HT-29 (cell line): ENCODE measurements at places on chromosomes 16 and 17. TPM values are rescaled to one million over a fixed set of nuclear protein-coding genes. Genes with fewer than 3 reads are reported as not detected.

- no peak for DNase-seq
Measured at GRCh38 chr16:519841-520687, 7.4 kb upstream of the CAPN15 start.

DNA sequence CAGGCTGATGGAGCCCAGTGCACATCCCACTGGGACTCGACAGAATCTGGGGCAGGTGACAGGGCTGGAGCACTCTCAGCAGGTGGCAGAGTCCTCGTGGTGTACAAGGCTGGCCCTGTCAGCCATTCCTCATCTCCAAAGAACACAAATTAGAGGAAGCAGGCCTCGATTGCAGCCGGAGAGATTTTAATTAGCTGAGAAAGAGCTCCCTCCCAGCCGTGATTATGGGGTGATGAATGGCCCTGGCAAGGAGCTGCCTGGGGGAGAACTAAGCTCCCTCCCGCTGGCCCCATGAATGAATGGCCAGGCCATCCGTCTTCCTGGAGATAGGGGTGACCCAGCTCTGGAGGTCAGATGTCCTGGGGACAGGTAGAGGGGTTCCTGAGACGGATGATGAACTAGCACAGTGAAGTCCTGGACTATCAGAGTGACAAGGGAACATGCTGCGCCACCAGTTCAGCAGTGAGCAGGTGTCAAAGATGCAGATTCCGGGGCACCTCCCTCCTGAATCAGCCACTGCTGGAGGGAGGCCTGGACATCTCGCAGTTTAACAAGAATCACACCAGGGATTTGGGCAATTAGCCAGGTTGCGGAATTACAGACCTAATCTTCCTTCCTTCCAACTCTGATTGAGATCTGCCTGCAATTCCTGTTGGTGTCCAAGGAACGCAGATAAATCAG is 35.5 kb downstream of the PIMREG start:
- no peak for DNase-seq

DNA sequence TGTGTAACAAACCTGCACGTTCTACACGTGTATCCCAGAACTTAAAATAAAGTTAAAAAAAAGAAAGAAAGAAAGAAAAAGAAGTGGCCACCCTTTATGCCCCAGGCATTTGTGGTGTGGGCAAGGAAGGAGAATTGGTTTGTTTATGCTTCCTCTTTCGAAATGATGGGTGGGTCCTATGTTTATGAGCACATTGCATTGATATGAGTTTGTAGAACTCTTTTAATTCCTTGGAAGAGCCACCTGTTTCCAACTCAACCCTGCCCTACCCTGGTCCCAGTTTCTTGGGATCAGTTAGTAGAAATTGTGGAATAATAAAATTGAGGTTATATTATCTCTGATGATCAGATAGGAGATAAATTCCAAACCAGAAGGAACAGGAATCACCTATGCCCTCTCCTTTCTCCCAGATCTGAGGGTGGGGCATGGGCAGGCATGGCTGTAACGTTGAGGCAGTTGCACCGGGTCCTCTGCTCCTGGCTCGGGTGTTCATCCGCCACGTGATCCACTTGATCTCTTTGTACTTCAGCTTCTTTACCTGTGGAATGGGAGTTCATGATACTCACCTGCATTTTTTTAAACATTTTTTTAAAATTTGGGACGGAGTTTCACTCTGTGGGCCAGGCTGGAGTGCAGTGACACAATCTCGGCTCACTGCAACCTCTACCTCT is 15.9 kb downstream of the CHAD start:
- DNase-seq, result peak; percentile 76

DNA sequence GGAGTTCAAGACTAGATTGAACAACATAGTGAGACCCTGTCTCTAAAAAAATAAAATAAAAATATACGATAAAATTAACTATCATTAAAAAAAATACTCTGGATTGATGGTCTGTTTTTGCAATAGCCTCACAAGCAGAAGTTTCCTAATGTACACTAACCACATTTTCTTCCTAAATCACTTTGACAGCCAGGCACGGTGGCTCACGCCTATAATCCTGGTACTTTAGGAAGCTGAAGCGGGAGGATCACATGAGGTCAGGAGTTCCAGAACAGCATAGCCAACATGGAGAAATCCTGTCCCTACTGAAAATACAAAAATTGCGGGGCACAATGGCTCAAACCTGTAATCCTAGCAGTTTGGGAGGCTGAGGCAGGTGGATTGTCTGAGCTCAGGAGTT is 64.7 kb downstream of the HELZ start:
- DNase-seq, result no peak

- no peak for DNase-seq
Measured at GRCh38 chr16:12601290-12601900, 202.3 kb downstream of the CPPED1 start.

DNA sequence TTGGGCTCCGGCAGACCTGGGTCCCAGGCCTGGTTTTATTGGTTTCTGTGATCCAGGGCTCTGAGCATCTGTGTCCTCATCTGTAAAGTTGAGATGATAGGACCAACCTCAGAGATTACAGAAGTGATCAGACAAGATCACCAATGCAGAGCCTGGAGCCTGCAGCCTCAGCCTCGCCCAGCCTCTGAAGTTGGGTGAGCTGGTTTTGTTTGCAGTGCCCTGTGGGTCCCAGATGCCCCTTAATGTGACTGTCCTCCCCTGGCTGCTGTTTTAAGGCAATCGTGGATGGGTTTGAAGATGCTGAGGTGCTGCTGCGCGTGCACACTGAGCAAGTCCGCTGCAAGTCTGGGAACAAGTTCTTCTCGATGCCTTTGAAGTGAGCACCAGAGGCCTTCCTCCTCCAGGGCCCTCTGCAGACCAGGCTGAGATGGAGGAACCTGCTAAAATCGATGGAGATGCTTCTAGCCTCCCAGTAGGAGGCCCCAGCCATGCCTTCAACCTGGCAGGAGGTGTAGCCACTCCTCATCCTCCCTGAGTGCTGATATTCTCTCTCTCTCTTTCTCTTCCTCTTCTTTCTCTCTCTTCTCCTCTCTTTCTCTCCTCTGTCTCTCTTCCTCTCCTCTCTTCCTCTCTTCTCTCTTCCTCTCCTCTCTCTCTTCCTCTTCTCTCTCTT is 5.6 kb upstream of the MMP15 start:
- no peak for DNase-seq

- DNase-seq, result peak; percentile 98
Measured at GRCh38 chr16:30445408-30446202, at the start of gene SEPHS2. Gene SEPHS2 (minus strand): TSS chr16:30445874. CDS start chr16:30445727, 147 bp downstream.

DNA sequence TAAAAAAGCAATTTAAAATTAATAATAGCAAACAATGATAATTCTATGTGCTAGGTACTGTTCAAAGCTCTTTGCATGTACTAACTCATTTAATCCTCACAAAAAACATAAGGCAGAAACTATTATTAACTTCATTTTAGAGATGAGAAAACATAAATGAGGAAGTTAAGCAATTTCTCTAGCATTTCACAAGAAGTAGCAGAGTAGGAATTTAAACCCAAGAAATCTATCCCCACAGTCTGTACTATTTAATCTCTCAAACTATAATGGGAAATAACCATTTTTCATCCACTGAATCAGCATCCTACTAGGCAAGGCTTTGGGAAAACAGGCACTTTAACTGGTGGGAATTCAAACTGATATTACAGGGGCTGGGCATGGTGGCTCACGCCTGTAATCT is 42.2 kb upstream of the INTS2 start:
- no peak for DNase-seq

DNA sequence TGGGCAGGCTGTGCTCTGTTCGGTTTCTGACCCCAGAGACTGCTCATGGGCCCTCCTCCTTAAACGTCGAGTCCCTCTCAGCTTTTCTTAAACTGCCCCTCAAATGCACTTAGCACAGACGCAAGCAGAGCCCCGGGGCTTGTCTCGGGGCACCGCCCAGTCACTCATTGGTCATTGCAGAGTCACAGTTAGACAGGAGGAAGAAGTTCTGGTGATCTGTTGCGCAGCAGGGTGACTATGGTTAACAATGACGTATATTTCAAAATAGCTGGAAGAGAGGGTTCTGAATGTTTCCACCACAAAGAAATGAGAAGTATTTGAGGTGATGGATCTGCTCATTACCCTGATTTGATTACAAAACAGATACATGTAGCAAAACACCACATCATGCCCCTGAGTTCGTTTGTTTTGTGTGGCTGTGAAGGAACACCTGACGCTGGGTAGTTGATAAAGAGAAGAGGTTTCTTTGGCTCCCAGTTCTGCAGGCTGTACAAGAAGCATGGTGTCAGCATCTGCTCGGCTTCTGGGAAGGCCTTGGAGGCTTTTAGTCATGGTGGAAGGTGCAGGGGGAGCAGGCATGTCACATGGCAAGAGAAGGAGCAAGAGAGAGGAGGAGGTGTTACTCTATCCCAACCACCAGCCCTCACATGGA is 387.4 kb downstream of the CPPED1 start:
- DNase-seq, result no peak

- no peak for DNase-seq
Measured at GRCh38 chr17:73376636-73377035, 64.8 kb upstream of the CDC42EP4 start.

DNA sequence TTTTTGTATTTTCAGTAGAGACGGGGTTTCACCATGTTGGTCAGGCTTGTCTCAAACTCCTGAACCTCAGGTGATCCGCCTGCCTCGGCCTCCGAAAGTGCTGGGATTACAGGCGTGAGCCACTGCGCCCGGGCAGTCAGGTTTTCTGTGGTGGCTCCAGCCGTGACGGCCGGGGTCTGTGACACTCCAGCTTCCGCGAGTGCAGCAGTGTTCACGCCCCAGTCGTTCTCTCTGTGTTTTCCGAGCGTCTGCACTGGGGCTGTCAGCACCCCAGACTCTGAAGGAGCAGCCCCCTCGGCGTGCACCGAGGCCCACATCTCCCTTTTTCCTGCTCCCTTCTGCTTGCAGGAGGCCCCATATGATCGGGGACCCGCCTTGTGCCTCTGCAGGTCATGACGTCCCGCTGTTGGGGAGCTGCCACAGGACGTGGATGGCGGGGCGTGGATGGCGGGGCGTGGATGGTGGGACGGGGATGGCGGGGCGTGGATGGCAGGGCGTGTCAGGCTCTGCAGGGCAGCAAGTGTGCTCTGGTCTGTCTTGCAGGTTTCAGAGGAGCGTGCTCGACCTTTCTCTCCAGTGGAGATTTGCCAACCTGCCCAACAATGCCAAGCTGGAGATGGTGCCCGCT is 5.7 kb downstream of the ASPSCR1 start:
- DNase-seq, result no peak

DNA sequence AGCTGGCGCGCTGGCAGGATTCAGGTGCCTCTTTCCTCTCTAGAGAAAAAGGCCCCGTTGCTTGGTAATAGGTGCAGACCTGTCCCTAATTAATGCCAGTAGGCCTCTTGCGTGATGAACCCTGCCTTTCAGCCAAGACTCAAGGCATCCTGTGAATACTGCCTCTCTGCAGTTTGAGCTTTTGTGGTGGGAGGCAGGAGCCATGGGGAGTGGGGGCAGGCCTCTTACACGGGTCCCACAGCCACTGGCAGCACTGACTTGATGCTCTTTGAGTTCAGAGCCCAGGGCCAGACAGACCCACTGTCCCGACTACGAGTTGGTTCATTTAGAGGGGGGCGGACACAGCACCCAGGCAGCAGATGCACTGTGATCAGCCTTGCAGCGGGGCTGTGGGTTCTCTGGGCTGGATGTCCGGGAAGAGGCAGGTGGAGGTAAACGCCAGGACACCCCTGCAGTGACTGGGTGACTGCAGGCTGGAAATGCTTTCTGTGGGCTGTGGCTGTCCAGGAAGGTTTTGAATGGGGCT is 237.0 kb downstream of the SEC14L1 start:
- no peak for DNase-seq

DNA sequence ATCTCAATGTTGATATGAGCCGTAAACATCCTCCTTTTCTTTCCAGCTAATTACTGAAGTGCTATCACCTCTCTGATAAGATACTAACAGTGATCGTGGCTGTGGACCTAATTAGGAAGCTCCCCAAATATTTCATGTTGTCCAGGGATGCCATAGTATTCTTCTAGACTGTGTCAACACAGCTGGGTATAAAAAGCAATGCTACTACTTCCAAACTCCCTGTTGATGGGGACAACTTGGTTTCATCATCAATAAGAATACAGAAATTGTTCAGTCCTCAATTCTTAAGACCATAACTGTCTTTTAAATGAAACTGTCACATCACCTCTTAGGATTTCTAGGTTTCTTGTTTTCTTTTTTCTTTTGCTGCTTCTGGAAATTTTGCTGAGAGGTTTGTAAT is 530.6 kb downstream of the TOX3 start:
- no peak for DNase-seq

- DNase-seq, result peak; percentile 86
Measured at GRCh38 chr16:84369938-84370627, 1.7 kb downstream of the ATP2C2 start.

DNA sequence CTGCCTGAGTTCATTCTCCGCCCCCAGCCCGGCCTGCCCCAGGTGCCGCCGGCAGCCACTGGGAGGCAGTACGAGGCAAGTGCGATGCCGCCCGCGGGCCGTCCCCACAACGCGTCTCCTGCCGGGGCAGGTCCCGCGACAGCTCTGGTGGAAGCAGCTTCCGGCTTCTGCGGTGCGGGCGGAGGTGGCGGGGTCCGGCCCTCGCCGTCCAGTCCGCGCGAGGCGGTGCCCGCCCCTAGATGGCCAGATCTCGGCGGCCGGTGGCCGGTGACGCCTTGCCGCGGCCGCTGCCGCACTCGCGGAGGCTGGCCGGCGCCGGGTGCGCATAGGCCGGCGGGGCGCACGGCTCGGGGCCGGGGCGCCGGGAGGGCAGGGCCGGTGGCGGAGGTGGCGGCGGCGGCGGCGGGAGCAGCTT is 1.8 kb downstream of the GJD3 start:
- peak; percentile 79 for DNase-seq

DNA sequence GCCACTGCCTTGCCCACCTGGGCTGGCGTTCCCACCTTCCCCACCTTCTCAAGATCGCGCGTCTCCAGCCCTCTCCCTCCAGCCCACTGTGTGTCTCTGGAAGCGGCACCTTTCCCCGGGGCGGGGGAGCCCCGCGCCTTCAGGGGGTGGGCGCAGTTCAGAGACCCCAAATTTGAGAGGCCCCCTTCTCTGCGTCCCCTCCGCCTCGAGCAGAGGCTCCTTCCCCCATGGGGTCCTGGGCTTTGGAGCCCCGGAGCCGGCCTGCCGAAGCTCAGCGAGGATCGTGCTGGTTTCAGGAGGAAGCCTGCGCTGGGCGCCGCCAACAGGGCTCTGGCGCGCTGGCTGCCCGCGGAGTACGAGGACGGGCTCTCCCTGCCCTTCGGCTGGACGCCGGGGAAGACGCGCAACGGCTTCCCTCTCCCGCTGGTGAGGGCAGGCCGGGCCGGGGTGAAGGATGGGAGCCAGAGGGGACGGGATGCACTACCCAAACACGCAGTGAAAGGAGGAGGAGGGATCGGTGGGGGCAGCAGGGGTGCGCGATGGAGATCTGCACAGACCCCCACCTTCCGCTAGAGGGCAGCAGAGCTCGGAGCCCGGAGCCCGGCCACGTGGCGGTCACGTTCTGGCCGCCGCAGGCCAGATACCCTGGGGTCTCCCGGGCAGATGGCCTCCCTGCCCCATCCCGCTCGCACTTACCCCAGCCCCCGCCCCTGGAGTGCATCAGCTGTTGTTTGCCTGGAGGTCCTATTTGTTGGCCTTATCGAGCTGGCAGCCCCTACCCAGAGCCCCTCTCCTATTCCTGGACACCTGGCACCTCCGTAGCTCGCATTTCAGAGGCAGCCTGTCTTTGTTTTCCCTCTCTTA is 11.1 kb downstream of the LPO start:
- no peak for DNase-seq

Gene FOXF1
- not detected in 2 replicates for total RNA-seq

Gene SDR42E2
- total RNA-seq, result 0.05 TPM in 1 of 2 replicates, not detected in the other

Gene HOXB6
- total RNA-seq, result 160 and 174 TPM in 2 replicates

Gene KIF2B
- total RNA-seq, result not detected in 2 replicates
